ENCODE measurements at places on chromosomes 4 and X. TPM values are rescaled to one million over a fixed set of nuclear protein-coding genes. Genes with fewer than 3 reads are reported as not detected.

DNA sequence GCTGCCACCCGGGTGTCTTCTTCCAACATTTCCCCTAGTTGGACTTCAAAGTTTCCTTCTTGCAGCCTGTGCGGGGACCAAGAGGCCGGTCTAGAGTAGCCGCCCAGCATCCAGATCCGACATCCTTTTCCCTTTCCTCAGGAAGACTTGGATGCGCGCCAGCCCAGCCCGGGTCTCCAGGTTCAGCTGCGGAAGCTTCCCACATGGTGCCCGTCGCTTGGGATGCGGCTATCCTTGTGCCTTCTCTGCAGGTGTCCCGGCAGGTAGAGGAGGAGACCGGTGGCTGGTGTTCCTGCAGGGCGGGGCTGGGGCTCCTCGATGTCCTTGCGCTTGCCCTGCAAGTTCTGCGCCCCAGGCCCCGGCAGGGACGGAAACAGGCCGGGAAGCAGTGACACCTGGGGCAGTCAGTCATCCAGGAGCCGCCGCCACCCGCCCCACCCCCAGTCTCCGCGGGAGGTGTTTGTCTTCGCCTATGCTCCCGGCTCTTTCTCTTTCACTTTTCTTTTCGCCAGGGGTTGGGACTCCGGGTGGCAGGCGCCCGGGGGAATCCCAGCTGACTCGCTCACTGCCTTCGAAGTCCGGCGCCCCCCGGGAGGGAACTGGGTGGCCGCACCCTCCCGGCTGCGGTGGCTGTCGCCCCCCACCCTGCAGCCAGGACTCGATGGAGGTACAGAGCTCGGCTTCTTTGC is at the start of gene IL15:
IL15 (plus strand) TSS at position 502 of the 689 bp plus-strand sequence. CDS start 82,882 bp downstream, outside the sequence.
- peak; percentile 14 for DNase-seq

DNA sequence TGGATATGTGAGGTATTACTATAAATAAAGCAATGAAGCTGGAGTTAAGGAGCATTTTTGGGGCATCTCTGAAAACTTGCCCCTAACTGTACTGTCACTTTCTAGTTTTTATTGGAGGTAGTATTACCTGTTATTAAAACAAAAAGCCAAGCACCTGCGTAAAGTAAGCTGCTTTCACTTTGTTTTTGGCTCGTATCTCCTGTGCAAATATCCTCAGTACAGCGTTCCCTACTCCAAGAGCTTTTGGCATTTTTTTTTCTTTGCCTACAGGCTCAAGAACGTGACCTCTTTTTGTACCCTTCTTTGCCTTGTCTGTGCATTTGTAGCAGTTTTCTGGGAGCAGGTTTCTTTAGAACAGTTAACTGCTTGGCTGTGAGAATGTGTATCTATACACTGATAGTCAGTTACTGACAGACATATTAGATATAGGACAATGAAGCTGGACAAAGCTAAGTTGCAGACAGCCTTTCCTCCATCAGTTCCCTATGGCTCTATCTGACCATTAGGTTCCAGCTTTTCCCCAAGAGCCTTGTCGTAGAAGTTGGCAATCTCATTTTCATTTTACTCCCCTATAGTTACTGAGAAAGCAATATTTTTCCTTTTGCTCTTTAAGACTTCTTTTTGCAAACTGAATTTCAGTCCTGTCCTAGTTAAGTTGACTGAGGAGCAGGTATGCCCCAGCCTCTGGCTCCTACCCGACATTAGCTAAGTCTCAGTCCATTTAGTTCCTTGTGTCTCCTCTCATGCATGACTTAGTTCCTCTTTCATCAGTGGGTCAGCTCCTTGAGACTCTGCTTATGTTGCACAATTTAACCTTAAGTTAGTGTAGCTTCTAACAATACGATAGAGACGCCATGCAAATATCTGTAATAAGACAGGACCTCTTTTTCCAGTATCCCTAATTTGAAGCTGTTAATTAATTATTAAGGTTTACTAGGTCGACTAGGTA is 71.5 kb upstream of the HPRT1 start:
- no peak for DNase-seq

- no peak for DNase-seq
Measured at GRCh38 chrX:19924285-19924684, 36.9 kb upstream of the SH3KBP1 start.

GRCh38 chr4:99022566-99022965 is 27.0 kb downstream of the METAP1 start:
- no peak for DNase-seq

- DNase-seq, result peak; percentile 11
Measured at GRCh38 chr4:167290678-167291077, 56.4 kb upstream of the SPOCK3 start.

- DNase-seq, result no peak
Measured at GRCh38 chrX:43589735-43590134, 66.4 kb upstream of the MAOA start.

GRCh38 chr4:165716472-165716871 is 156.6 kb upstream of the TLL1 start:
- no peak for DNase-seq

GRCh38 chr4:37742149-37742548 is 56.0 kb upstream of the RELL1 start:
- no peak for DNase-seq

GRCh38 chr4:111985426-111985825 is 159.8 kb upstream of the FAM241A start:
- DNase-seq, result no peak

- no peak for DNase-seq
Measured at GRCh38 chr4:40228497-40229365, 31.9 kb downstream of the RHOH start.

DNA sequence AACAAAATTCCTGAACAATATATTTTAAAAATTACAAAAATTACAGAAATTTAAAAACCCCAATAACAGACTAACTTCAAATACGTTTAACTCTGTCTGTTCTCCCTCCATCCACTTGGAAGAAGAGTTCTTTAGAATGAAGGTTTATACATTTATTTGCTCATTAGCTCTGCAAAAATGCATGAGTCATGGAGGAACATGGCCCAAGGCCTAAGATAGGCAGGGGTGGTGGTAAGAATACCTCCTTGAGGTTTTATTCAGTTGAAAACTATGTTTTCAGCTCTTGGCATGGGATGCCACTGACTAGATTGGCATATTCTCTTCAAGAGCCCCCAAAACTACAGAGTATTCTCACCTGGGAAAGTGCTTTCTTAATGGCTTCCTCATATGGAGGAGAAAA is 8.8 kb upstream of the LRRC66 start:
- DNase-seq, result no peak

DNA sequence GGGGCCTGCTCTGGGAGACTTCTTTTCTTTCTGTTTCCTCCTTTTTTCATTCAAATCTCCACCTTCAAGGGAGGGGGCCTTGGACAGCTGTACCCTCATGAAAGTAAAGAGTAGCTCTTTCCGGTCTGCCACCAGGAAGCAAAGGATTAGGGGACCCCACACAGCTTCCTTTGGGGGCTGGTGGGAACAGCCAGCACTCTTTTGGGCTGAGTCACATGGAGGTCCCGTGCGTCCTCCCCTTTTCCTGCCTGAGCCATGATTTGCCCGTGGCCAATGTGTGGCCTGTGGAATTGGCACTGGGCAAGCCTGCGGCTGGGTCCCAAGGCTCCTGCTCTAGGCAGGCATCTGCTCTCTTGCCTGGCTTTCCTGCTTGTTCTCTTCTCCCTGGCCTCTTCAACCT is 65.5 kb downstream of the FHDC1 start:
- DNase-seq, result no peak

DNA sequence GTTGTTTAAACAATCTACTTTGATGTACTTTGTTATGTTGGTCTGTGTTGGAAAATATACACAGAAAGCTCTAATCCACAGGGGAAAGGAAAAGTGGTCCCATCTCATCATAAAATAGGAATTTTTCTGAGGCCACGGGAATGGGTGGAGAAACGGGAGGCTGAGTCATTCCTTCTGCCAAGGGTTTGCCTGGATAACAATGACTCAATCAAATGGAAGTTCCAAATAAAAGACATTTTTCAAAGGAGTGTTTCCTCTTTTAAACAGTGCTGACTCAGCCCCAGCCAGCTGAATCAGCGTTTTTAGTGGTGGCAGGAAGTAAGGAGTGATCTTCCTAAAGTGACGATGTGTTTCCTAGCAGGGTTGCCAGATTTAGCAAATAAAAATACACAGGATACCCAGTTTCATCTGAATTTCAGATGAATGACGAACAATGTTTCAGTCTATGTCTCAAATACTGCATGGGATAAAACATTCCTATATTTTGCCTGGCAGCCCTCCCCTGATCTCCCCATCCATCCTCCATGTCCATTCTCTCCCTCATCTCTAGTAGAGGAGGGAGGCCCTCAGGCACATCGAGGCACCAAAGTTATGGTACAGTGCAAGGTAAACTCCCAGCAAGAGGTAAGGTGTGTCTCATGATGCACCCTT is 345.4 kb upstream of the GATB start:
- peak; percentile 36 for DNase-seq

DNA sequence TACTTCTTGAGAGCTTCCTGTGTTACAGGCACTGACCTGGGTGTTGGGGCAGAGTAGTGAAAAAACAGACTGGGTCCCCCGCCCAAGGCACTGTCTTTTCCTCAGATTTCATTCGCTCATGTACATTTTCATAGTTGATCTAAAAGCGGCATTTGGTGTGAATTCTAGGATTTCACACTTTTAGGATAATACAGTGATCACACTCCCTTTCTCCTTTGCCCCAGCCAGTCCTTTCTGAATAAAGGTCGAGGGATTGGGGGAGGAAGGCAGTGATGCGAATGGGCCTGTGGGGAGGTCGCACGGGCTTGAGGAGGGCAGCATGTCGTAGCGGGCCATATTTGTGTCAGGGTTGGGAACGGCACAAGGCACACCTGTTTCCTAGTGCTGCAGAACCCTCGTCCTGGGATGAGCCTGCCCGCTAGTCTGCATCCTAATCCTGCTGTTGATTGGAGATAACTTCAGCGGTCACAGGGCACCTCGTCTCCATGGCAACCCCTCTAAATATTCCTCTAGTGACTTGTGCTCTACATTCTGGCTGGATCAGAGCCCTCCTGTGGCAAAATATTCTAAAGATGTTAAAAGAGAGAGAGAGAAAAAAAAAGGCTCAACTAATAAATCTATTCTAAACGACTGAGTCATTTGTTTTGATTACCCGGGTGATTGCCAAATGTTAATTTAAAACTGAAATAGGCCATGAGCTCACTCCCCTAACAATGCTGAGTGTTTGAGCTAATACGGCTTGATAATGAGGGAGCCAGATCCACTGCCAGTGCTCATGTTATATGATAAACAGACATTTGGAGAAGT is 21.8 kb downstream of the FHL1 start:
- DNase-seq, result no peak

GRCh38 chrX:40644176-40644575 is 3.2 kb downstream of the CXorf38 start:
- DNase-seq, result no peak

GRCh38 chrX:104195489-104196084 is 29.3 kb downstream of the FAM199X start:
- DNase-seq, result peak; percentile 36

GRCh38 chr4:132982151-132982550 is 166.9 kb upstream of the PCDH10 start:
- DNase-seq, result no peak

CITED1 gene
- not detected for total RNA-seq

CFAP47 gene
- 0.15 TPM for total RNA-seq

TLR1 gene
- total RNA-seq, result 3.6 TPM

SPANXN3 gene
- total RNA-seq, result not detected

BEX3 gene
- total RNA-seq, result 310 TPM

OPRPN gene
- total RNA-seq, result not detected

QRFPR gene
- total RNA-seq, result not detected

NXF2 gene
- total RNA-seq, result not detected

All from NCI-H460 (cell line).